GM23248 (cell line): ENCODE measurements at places on chromosomes 1 and 21.

DNA sequence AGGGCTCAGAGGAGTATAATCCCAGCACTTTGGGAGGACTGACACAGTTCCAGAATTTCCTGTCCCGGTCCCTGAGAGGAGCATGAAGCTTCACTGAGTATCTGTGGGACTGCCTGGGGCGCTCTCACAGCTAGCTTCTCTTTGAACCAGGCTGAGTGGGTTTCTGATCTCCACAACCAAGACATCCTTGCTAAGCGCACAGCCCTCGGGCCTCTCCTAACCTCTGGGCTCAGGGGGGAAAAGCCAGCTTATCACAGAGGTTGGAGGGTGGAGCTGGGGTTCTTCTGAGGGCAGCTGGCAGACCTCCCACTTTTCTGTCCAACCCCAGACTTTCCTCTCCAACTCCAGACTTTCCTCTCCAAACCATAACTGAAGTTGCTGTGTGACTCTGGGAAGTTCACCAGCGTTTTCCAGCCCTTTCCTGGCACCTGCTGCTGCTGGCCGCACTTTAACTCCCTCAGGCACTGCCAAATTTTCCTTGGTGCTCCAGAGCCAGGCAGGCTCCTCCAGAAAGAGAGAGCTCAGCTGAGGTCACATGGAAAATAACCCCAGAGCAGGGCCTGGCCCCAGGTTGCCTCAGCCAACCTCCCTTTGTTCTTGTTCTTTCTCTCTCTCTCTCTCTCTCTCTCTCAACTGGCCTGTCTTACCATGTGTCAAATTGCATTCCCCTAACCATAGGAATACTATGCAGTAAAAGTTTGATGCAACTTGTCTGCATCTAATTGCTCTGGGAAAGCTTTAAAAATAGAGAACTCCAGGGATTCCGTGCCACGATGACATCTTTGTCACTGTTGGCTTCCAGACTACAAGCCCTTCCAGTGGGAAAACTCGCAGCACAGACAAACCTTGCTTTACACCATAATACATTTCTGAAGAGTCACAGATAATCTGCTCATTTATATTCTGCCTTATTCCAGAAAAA is 49.5 kb downstream of the OLFML2B start:
- no peak for DNase-seq

- DNase-seq, result no peak
Measured at GRCh38 chr1:14567056-14567455, 31.4 kb upstream of the KAZN start.

- DNase-seq, result no peak
Measured at GRCh38 chr1:157781048-157781447, 4.1 kb upstream of the FCRL2 start.

- no peak for DNase-seq
Measured at GRCh38 chr1:197967066-197967465, 49.9 kb downstream of the LHX9 start.

GRCh38 chr1:204268101-204268500 is 54.3 kb upstream of the GOLT1A start:
- no peak for DNase-seq

DNA sequence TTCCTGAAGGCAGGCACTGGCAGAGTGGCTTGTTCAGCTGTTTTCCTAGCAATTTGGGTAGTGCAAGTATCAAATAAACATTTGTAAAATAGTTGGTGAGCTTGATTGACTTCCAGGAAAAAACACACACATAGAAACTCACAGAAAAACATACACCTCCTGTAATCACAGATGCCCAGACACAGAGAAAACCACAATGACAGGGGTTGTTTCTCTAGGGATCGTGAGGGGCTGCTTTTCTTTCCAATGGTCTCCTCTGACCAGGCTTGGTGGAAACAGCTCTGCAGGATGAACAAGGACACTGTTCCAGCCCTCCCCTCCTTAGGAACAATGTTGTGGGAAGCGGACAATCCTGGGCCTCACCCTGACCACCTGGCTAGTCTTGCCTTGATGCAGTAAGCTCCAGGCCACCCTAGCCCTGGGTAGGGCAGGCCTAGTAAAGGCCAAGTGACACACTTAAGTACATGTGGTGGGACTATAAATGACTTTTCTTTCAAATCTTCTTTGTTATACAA is 142.5 kb upstream of the HMGB4 start:
- DNase-seq, result no peak

DNA sequence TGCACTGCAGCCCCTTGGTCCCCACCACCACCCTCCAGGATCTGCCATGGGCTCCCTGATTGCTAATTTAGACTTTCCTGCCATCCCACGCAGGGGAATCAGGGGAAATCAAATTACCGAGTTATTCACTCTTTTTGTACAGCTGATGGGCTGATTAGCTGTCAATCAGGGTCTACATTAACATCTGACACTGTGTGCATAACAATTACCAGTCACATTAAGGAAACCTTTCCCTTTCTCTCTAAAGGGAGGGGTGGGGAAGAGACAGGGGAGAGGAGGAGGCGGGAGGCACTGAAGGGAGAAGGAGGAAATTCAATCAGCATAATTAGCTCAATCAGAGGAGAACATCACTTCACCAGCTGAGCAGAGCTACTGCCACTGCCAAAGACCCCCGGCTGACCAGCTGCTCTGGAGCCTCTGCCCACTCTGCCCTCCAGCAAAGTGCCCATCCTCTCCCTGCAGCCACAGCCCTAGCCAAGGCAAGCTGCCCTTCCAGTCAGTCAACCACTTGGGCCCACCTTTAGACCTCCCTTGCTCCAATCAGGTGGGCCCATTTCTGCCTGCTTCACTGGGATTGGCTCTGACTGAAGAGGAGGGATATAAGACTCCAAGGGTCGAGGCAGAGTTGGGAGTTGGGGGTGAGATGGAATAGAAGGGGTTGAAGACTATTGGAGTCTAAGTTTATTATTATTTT is 199.3 kb upstream of the ZC3H12A start:
- peak; percentile 4 for DNase-seq

GRCh38 chr1:37612186-37612585 is 16.4 kb upstream of the GNL2 start:
- no peak for DNase-seq

DNA sequence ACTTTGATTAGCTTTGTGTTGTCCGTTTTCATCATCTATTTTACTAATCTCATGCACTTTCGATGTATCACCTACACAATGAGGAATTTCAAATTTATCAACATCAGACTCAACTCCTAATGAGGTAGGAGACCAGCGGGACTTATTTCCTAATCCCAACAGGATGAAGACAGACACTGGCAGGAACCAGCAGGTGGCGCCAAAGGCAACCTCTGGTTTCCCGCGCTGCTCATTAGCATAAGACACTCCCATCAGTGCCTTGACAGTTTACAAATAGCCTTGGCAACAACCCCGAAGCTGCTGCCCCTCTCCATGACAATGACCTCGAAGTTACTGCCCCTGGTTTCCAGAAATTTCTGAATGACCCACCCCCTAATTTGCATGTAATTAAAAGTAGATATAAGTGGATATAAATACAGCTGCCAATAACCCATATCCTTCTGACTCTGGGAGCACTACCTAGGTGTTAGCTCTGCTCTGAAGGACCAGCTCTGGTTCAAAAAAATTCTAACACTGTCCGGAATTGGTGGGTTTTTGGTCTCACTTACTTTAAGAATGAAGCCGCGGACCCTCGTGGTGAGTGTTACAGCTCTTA is 974.8 kb downstream of the ADGRL2 start:
- DNase-seq, result peak; percentile 66

GRCh38 chr1:244952940-244953339 is 88.6 kb upstream of the HNRNPU start:
- DNase-seq, result no peak

DNA sequence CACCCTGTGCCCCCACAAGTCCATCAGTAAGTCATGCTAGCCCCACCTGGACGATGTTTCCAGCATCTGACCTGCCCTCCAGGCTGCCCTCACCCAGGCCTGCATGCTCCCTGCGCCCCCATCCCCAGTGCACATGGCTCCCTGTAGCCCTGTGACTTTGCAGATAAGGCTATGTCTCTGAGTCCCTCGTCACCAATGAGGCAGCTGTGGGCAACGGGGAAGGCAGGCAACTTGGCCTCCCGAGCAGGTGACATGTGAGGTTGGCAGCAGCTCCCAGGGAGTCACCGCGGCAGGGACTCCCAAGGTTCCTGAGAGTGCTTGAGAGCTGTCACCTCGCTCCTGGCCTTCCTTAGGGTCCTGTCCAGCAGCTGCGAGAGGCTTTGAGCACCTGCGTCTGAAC is 32.4 kb upstream of the AGPAT3 start:
- no peak for DNase-seq
